ENCODE measurements at places on chromosomes 11 and 22.

DNA sequence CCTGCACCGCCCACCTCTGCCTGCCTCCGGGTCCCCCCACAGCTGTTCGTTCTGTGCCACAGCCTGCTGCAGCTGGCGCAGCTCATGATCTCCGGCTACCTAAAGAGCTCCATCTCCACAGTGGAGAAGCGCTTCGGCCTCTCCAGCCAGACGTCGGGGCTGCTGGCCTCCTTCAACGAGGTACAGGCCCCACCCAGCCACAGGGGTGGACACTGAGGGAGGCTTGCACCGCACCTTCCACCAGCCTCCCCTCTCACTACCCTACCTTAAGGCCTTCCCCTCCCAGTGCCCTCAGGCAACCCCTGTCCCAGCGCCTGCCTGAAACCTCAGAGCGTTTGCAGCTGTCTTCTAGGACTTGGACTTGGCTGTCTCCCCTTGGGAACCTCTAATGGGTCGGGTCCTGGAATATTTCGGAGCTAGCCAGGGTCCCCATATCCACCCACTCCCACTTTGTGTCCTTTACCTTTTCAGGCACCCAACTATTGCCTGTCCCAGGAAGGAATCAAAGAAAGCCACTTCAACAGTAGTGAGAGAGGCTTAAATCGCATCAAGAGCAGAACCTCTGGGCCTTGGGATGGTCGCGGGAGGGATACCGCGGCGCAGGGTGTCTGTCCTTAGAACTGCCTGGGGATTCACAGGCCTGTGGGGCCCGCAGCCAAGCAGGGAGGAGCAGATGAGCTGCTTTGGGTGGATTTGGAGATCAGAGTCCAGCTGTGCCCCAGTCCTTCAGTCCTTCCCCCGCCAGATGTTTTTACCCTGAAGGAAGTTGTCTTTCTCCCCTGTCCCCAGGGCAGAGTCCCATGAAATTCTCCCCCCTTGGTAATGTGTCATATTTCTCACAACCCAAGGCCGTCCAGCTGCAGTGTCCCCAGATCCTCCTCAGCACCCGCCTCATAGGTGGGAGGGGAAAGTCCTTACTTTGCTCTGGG is 13.3 kb downstream of the SLCO2B1 start:
- DNase-seq = no peak

GRCh38 chr22:27552863-27553262 is 248.7 kb downstream of the MN1 start:
- no peak for DNase-seq

DNA sequence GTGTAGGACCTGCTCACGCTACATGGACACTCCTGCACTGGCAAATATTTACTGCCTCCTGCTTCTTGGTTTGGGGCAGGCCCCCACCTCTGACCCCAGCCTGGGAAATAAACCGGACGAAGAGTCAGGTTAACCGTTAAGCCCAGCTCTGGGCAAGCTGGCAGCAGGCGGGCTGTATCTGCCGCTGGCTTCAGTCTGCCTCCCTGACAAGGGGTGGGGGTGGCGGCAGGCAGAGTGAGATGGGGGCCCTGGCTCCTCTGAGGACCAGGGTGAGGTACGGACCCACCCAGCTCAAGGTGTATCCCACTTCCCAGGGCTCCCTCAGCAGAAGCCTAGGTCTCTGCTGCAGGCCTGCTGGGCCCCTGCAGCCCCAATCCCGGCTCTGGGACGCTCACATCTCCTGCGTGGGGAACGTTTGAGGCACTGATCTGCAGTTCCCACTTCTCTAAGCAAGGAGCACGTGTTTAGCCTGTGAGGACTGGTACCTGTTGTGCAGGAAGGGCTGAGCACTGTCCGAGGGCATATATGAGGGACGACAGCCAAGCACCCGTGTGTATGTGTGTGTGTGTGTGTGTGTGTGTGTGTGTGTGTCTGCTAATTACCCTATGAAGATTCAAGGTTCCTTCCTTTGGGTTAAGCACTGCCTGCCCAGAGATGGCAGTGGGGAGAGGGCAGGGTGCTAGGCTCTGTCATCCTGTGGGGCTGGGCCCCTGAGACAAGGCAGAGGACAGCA is 1.1 kb upstream of the LRRC75B start:
- no peak for DNase-seq

DNA sequence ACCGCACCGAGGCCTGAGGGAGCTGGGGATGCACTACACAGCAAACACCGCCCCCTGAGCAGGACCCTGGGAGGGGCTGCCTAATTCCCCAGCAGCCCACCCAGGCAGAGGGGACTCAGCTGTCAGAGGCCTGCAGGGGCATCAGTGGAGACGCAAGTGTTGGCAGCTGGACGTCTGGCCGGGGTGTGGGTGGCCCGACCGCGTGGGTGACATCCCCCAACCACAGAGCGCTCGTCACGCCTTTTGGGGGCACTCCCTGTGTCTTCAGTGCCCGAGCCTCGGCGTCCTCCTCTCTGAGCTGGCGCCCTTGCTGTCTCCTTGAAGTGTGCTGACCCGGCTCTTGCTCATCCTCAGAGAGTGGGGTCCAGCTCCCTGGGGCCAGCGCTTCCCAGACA is 150.2 kb downstream of the BRD1 start:
- DNase-seq = no peak

- DNase-seq = no peak
These were observed 25.9 kb upstream of the SMTN start for GRCh38 chr22:31055117-31055634.

- no peak for DNase-seq
These were observed 4.1 kb downstream of the SLC25A45 start for GRCh38 chr11:65378208-65378927.

DNA sequence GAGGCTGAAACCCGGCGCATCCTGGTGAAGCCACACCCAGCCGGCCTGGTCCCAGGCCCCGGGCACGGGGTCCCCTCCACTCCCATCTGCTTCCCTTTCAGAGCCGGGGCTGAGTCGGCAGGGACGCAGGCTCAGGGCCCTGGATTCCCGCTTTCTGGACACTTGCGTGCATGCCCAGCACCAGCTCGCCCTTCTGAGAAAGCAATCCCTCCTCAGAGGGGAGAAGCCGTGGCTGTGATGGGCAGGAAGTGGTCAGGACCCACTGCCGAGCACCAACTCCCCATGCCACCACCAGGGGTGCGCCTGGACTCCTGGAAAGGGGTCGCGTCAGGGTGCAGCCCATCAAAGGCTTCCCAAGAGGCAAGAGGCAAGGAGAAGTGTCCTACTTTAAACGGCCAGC is 15.1 kb downstream of the CDKN1C start:
- no peak for DNase-seq

- no peak for DNase-seq
These were observed 9.5 kb downstream of the SLC6A5 start for GRCh38 chr11:20608934-20609333.

- DNase-seq = no peak
These were observed 78.5 kb downstream of the SPON1 start for GRCh38 chr11:14041040-14041439.

DNA sequence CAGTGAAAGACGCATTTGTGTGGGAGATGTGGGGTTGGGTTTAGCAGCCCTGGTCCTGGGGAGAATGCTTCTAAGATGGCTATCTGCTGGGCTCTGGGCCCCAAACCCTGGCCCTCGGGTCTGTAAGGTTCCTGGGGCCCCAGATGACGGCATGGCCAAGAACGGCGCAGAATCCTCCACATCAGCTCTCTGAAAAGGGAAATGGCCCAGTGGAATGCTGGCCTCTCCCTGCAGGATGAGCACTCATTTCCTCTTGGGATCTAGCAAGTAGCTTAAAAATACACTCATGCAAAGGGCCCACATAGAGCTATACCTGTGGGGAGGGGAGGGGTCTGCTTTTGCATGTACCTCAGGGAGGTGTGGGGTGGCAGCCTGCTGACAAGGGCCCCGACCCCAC is 37.5 kb upstream of the LINC01488 start:
- DNase-seq = no peak

GRCh38 chr11:67332081-67332691 is 21.2 kb downstream of the POLD4 start:
- DNase-seq = no peak

GRCh38 chr11:106047631-106048030 is 25.6 kb upstream of the MSANTD4 start:
- DNase-seq = no peak

- no peak for DNase-seq
These were observed 60.3 kb downstream of the TMPRSS5 start for GRCh38 chr11:113645593-113646349.

DNA sequence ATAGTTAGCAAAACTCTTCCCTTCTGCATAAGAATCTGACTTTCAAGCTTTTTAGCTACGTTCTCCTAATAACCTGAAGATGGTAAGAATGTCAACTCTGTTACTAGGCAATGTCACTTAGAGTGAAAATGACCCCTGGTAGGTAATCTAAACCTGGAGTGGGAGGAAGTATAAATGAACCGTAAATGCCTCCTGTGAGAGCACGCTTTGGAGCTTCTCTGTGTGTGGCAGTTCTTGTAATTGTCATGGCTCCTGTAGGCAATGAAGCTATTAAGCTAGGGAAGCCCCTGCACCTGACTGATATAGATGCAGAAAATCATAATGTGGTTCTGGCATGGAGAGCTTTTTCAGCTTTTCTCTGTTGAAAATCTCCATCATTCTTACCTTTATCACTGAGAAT is 29.4 kb downstream of the CALCA start:
- no peak for DNase-seq

DNA sequence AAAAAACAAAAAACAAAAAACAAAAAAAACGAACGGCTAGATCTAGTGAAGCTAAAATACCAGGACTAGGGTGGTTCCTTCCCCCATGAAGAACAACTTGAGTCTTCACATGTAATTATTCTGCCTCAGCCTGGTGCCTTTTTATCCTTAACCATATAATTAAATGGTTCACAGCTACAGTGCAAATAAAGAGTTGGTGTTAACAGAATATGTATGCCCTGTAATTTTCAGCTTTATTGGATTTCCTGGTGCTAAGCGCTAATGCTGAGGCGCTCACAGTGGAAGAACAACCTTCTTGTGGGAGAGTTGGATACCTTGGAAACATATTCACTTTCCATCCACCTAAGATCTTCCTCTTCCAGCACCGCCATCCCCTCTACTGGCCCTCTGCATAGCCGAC is 158.5 kb upstream of the SORL1-AS1 start:
- no peak for DNase-seq

- DNase-seq = no peak
These were observed 54.4 kb downstream of the GRAMD1B start for GRCh38 chr11:123484448-123484847.

- DNase-seq = no peak
These were observed 14.0 kb upstream of the CTSD start for GRCh38 chr11:1777737-1778136.

DNA sequence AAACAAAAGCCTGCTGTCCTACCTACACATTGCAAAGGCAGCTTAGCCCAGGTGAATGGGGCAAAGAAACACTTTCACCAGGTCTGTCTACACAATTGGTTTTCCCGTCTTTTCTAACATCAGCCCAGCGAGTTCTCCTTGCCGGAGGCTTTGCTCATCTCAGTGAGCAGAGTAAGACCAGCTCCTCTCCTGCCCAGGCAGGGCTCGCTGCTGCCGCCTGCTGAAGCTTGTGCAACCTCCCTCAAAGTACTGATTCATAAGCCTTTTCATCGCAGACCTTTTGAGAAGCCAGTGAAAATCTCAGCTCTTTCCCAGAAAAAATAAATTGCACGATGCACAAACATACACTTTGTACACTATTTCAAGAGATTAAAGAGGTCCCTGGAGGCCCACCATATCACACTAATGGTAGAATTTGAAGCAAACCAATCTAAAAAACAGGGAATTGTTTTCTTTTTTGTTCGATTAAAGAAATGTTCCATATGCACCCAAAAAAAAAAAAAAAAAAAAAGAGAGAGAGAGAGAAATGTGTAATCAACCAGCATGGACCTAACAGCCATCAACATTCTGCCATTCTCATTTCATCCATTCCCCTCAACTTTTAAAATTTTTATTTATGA is 328.1 kb upstream of the MPPED2 start:
- DNase-seq = peak; percentile 1

DNA sequence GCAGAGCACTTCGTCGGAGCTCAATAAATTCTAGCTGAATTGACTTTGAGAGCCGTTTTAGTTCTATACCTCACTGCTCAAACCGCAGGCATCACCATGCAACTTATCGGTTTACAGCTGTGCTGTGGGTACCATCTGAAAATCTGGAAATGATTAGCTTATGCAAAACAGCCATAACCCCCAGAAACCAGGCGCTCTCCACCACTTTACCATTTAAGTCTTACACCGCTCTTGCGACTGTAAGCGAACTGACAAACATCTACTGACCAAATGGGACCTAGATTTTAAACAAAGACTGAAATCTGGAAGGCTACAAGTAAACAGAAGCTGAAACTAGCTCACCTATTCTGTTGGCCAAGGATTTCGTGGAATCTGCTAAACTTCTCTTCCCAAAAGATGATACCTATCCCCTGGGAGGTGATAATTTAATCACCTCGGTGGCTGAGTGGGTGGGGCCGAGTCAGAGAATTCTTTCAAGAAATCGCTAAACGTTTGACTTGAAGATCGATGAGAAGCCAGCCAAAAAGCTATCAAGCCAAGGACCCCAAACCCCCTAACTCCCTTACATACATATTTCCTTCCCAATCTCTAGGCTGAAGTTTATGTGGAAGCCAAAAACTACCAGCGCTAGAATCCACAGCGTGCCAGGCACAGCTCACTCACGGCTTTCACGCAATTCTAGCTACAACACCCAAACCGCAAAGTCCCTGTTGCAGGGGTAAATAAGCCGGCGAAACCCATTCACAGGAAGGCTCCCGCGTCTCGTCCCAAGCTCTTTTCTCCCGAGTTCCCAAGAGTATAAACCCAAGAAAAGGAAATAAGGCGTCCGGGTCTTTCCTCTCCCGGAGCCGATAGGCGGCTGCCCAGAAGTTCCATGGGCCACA is 644 bp downstream of the SPTY2D1 start:
- DNase-seq = no peak

GRCh38 chr11:48013269-48013901 is 33.0 kb downstream of the PTPRJ start:
- DNase-seq = no peak

GRCh38 chr11:72425053-72425980 is 9.0 kb downstream of the CLPB start:
- no peak for DNase-seq

- peak; percentile 76 for DNase-seq
These were observed 22.6 kb downstream of the RTN4RL2 start for GRCh38 chr11:57482782-57483561.

GRCh38 chr22:24728790-24729637 is 45.5 kb downstream of the PIWIL3 start:
- no peak for DNase-seq

- DNase-seq = no peak
These were observed 55.4 kb upstream of the ISX start for GRCh38 chr22:35010543-35010942.

- DNase-seq = no peak
These were observed 46.2 kb downstream of the TP53I11 start for GRCh38 chr11:44904261-44905020.

DNA sequence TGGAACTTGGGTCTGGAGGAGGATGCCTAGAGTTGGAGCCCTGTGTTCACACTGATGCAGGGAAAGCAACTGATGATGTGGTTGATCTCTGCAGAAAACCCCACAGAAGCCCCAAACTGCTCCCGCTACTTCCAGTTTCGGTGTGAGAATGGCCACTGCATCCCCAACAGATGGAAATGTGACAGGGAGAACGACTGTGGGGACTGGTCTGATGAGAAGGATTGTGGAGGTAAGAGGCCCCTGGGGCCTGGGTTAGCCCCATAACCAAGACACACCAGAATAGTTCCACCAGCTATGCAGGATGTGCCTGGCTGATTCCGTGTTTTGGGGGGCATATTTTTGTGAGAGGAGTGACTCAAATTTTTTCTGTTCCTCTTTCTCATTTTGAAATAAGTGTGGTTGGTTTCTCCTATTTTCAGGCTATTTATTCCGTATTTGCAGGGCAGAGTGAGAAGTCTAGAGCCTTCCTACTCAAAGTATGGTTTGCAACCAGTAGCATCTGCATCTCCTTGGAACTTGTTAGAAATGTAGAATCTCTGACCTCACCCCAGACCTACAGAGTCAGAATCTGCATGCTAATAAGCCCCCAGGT is 137.3 kb upstream of the SORL1-AS1 start:
- DNase-seq = peak; percentile 57
